Kidney (tissue), 22 donors: ENCODE measurements at places on chromosomes 11 and 22.

- no peak for DNase-seq
These were observed 30.2 kb downstream of the C11orf91 start for GRCh38 chr11:33670250-33671011.

DNA sequence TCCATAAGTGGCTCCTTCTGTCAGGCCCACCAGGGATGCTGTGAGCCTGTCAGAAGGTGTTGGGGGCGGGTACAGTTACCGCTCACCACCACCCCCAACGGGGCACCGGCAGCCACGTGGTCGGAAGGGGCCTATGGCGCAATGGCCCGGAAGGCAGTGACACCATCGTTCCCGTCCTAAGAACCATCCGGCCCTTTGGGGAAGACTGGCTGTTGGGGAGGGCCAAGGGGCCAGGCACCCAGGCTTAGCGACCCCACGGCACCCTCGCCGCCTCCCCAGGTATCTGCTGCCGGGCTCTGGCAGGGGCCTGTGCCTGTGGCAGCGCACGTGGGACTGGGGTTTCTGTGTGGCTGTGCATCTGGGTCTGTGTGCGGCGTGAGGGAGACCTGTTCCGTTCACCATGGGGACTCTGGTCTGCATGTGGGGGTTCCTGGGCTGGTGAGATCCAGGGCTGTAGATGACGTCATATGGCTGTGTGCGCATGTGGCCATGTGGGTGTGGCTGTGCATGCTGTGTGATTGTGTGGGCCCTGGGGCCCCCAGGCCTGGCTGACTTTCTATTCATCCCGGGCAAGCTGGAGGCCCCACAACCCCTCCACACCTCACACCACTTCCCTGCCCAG, 717 bp downstream of the OSM start:
- peak; percentile 89 for DNase-seq

- peak; percentile 19 for DNase-seq
These were observed 188.9 kb downstream of the MYO18B start for GRCh38 chr22:25930788-25931310.

DNA sequence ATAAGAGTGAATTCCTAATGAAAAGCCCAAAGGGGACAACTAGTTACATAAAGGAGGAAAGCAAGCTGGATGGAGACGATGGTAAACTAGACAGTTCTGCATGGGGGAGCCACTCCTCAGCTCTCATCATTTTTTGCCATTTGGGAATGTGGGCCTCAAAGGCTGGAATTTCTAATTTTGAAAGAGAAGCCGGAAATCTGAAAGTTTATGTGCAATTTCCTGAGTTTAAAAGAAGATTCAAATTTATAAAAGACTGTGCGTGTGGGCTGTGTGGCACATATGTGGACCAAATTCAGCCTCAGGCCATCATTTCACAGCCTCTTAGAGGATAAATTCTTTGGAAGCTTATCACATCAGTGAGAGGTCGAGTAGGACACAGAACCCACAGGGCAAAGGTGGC, 18.3 kb upstream of the CRY2 start:
- no peak for DNase-seq

DNA sequence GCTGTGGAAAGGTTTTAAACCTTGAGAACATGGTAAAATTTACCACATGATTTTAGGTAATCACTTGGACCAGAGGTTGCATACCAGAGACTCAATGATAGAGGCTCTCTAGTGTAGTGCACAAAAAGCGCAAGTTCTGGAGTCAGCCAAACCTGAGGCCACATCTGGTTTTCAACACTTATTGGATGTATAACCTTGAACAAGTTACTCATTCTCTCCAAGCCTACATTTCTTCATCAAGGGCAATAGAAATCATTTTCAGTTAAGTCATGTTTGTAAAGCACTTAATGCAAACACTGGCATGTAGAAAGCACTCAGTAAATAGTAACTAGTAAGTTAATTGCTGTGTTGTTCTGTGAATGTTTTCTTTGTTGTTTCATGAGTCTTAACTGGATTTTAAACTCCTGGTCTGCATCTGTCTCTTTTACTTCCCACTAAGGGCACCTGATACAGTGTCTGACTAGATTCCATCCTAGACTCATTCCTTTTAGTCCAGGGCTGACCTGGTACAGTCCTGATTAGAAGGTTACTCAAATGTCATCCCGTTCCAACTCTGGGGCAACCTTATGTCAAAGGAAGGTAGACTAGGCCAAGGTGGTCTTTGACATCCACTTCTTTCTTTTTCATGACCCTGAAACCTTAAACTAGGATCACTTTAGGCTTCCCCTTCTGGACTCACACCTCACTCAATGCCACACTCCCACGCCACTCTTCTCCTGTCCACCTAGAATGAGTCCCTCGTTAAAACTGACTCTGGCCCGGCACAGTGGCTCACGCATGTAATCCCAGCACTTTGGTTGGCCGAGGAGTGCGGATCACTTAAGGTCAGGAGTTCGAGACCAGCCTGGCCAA, 34.5 kb upstream of the EED start:
- DNase-seq = no peak

GRCh38 chr22:22061085-22062077, 78.8 kb upstream of the TOP3B start:
- peak; percentile 54 for DNase-seq
